ENCODE measurements at places on chromosomes 3 and 15.

GRCh38 chr15:79904271-79904670, 7.5 kb upstream of the MTHFS start:
- DNase-seq, result no peak

DNA sequence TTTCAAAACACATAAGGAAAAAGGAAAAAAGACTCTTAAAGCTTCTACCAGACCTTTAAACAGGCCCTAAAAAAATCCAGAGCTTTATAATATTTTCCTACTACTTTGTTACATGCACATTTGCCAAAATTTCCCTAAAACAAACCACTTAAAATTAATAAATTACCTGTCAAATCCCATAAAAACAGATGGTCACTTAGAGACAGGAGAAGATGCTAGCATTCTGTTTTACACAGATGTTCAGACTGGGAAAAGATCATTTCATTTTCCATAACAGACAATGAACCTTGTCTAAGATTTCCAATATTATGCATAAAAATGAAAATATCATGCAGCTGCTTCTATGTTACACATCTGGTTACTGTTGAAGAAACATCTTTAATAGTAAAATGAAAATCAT, 66.6 kb downstream of the SUCLG2 start:
- DNase-seq, result no peak

DNA sequence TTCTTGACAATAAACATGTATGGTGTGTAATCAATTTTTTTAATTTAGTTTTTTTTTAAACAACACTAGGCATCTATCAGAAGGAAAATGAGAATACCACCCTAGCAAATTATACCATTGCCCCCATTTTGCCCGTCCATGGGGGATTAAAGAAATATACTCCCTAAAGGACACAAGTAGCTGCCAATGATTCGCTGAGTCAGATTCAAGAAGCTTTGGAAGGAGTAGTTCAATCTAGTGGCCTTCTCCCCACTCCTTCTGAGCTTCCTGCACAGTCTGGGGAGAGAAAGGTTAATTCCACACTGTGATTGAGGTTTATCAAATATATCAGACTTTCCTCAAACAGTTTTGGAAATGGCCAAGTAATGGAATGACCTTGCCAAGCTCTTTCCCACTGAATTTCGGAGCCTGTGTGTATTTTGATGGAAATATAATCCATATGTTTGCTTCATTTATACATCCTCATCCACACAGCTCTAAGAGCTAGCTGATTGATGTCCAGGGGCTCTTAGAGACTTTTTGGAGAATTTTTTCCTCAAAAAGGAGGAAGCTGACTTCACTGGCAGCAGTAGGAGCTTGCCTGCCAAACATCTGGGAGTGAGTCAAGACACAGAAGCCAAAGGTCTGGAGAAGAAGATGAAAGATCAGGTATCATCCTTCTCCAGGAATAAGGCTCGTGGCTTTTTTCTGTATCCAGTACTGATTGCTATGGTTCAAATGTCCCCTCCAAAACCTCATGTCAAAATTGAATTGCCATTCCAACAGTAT, 478.5 kb upstream of the PROK2 start:
- DNase-seq, result no peak

DNA sequence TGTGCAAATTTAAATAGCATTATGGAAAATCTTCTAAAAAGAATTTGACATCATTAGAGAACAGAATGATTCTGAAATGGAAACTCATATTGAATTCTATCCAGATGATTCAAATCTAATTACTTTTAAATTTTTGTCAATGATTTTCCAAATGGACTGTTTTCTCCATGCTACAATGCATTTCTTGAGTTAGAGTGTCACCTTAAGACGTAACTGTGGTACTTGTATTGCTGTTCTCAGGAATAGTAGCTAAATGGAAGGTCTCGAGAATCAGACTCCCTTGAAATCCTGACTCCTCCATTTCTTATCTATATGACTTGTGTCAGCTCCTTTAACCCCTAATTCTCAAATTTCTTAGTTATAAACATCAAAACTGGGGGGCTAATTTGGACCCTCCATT, 102.3 kb downstream of the P2RY1 start:
- no peak for DNase-seq

- DNase-seq, result no peak
Measured at GRCh38 chr15:61091289-61091616, 137.8 kb downstream of the RORA start.

GRCh38 chr15:24955531-24955921, 739 bp downstream of the SNRPN start:
- no peak for DNase-seq

GRCh38 chr15:65869954-65870871, 922 bp downstream of the RAB11A start:
- DNase-seq, result no peak

GRCh38 chr3:81851176-81851575, 89.7 kb upstream of the GBE1 start:
- DNase-seq, result no peak

DNA sequence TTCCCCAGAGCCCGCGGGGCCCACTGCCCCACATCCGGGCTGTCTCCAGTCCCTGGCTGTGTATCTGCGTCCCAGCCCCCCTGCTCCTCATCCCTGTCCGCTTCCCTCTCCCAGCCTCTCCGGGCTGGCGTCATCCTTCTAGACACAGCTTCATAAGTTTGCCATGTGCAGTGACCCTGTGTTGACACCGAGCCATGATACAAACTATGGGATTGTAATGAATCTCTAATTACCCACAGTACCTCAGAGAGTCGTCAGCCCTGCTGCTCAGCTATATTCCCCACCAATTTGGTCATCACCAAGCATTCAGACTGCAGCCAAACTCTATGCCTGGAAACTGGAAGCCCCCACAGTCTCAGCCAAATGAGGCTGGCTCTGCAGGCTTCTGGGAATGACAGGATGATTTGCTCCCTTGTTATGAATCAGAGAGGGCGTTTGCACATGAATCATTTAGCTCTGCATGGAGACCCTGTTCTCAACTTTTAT, 466.1 kb upstream of the ATP11B start:
- no peak for DNase-seq

- DNase-seq, result no peak
Measured at GRCh38 chr15:74343797-74344127, 23.7 kb downstream of the CYP11A1 start.

DNA sequence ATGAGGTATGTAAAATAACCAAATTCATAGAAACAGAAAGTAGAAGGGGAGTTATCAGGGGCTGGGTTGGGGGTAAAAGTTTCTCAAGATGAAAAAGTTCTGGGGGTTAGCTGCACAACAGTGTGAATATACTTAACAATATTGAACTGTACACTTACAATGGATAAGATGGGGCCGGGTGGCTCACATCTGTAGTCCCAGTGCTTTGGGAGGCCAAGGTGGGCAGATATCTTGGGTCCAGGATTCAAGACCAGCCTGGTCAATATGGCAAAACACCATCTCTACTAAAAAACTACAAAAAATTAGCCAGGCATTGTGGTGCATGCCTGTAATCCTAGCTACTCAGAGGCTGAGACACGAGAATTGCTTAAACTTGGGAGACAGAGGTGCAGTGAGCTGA, 274.3 kb downstream of the TJP1 start:
- no peak for DNase-seq

DNA sequence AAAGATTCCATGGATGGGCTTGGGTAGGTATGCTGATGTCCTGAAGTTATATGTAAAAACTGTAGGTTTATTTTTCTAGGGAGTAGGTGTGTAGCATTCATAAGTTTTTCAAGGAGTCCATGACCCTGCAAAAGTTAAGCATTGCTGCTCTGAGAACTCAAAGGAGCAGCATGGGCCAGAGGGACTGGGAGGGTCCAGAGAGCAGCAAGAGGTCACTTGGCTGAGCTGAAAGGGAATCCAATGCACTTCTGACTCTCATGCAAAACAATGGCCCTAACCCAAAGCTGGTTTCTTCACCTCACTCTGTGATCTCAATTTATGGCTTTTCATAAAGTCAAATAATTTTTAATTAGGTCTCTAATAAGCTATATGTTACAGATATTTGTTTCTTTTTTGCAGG, 198.3 kb upstream of the GOLGA6L4 start:
- DNase-seq, result no peak

GRCh38 chr3:13186435-13186815, 113.2 kb upstream of the IQSEC1 start:
- no peak for DNase-seq

- no peak for DNase-seq
Measured at GRCh38 chr15:77440378-77440999, 19.8 kb downstream of the HMG20A start.

GRCh38 chr3:195809291-195809785, 2.4 kb downstream of the MUC4 start:
- no peak for DNase-seq

Measured in CD4-positive, alpha-beta T cell treated with Interleukin-15 for 1 hour (primary cell).